ENCODE measurements at places on chromosomes 2 and 18.

- DNase-seq = no peak
Measured at GRCh38 chr2:43438858-43439655, 156.8 kb downstream of the THADA start.

DNA sequence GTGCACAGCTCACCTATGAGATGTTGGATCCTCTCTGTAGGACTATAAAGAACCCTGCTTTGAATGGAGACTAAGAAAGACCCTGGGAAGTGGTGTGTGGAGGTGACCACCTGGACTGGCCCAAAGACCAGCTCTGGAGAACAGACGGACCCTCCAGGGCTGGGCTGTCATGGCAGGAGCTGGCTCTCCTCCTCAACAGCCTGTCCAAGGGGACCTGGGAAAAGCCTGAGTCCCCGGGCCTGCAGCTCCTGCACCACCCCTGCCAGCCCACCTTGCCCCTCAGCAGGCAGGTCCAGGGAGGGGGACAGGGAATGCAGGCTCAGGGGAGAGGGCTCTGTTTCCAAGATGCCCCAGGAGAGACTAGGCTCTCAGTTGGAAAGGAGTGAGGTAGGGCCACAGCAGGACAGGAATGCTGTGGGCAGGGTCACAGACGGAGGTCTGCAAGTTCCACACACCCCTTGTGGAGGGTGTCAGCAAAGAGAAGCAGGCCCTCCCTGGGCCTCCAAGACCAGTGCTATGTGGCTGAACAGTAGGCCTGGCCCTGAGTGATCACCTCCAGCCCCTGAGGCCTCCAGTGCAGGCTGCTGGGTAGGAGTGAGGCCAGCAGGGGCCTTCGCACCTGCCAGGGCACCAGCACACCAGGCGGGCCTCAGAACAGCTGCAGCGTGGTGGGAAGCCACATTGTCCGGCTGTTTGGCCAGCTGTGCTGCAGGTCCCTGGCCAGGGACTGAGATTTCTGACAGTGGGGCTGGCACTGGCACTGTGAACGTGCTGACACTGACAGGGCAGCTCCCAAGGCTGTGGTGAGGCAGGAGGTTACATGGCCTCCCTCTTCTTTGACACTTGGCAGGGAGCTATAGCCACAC lies 86.4 kb upstream of the OTOS start:
- DNase-seq = no peak

- no peak for DNase-seq
Measured at GRCh38 chr2:61179701-61180639, 18.0 kb downstream of the C2orf74 start.

- no peak for DNase-seq
Measured at GRCh38 chr18:77013811-77014521, 118.6 kb downstream of the MBP start.

GRCh38 chr2:192854031-192854430 lies 659.3 kb upstream of the TMEFF2 start:
- DNase-seq = no peak

GRCh38 chr2:240287496-240288086 lies 147.1 kb upstream of the OTOS start:
- peak; percentile 13 for DNase-seq

DNA sequence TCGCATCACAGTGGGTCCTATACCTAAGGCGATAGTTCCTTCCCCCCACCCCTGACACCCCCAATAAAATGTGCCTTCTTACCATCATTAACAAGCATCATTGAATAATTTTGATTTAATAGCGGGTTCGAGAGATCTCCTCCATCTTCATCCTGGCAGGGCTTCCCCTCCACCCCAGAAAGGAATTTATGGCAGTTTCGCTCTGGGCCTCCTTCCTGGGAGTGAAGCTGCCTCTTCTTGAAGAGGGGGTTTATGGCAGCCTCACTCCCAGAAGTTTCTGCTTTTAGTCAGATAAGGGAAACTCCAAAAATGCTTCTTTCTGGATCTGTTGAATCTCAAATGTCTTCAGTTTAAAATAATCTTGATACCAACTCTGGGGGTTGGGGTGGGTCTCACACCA lies 45.7 kb downstream of the RRM2 start:
- no peak for DNase-seq

- no peak for DNase-seq
Measured at GRCh38 chr2:196140213-196140612, 31.2 kb downstream of the STK17B start.

GRCh38 chr18:51091270-51091669 lies 61.3 kb downstream of the SMAD4 start:
- no peak for DNase-seq

DNA sequence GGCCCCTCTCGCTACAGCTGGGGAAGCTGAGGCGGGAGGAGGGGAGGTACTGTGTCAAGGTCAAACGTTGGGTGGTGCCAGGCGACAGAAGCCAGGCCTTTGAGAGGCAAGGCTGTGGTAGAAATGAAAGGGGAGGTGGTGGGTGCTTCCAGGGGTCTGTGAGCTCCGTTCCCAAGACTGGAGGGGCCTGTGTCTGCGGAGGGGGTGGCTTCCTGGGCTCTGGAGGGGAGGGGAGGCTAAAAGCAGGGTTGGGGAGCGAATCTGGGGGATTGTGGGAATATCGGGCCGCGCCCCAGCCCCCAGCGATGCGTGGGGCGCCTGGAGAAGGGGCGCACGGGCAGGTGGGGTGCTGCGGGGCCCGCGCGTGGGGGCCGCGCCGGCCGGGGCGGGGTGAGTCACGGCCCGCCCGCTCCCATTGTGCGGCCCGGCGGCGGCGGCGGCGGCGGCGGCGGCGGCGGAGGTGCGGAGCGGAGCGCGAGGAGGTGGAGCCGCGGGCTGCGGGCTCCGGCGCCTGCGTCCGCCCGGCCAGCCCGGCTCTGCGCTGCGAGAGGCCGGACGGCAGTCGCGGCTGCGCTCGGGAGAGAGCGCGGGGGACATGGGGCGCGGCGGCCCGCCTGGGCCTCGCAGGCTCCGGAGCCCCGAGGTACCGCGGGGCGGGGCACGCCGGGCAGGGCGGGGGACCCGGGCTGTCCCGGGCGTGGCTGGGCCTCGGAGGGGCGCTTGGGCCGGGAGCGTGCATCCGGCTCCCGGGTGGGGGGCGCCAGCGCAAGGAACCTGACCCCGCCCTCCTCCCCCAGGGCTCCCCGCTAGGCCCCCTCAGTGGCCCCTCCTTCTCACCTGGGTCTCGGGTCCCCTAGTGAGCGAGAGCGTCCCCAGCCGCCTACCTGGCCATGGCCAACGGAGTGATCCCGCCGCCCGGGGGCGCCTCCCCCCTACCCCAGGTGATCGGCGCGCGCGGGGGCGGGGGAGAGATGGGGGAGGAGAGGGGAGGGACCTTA lies at the start of gene SLC4A3:
SLC4A3 (plus strand) TSS at position 528 of the 998 bp plus-strand sequence; CDS start at position 891, 363 bp downstream.
- DNase-seq = no peak

DNA sequence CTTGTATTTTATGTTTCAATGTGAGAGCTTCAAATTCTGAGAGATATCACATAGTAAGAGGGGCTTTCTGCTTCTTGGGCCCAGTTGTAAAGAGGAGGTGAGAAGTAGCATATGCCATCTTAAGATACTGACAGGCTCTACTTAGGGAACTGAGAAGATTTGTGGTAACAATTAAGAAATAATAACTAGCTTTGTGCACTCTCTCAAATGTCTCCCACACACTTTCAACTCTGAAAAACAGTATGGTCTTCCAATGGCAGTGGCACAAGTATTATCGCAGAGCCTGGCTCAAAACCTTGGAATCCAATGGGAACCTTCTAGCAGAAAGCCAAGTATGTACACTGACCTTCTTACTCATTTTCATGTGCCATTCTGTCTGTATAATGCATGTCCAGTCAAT lies 80.3 kb upstream of the FAM237A start:
- DNase-seq = no peak
